Fibroblast of skin of right quadriceps (primary cell): ENCODE measurements at places on chromosomes 7 and 10.

- peak; percentile 80 for DNase-seq
These were observed 160.2 kb downstream of the ARHGAP12 start for GRCh38 chr10:31768467-31768866.

GRCh38 chr10:59700709-59701108 lies 8.9 kb downstream of the SLC16A9 start:
- DNase-seq: no peak

- no peak for DNase-seq
These were observed 923.6 kb downstream of the GATA3 start for GRCh38 chr10:8978100-8978499.

DNA sequence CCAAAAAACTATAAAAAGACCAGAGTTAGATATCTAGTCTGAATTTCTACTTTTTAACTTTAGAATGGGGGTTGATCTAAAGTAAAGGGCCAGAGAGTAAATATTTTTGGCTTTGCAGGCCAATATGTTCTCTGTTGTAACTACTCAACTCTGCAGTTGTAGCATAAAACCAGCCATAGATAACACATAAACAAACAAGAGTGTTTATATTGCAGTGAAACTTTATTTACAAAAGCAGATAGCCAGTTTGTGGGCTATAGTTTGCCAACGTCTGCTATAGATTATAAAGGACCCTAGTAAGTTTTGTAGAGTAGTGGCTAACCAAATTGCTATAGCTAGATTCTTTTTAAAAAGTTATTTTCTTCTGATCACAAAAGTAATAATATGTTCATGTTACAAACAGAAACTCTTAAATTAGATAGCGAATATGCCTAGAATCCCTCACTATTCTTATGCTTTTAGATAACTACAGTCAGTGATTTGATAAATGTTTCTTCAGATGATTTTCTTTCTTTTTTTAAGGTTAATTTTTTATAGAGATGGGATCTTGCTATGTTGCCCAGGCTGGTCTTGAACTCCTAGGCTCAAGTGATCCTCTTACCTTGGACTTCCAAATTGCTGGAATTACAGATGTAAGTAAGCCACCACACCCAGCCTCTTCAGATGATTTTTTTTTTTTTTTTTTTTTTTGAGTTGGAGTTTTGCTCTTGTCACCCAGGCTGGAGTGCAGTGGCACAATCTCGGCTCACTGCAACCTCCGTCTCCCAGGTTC lies 23.6 kb upstream of the HBP1 start:
- DNase-seq: no peak

- DNase-seq: no peak
These were observed 461.3 kb downstream of the PAXIP1 start for GRCh38 chr7:154541606-154542005.

DNA sequence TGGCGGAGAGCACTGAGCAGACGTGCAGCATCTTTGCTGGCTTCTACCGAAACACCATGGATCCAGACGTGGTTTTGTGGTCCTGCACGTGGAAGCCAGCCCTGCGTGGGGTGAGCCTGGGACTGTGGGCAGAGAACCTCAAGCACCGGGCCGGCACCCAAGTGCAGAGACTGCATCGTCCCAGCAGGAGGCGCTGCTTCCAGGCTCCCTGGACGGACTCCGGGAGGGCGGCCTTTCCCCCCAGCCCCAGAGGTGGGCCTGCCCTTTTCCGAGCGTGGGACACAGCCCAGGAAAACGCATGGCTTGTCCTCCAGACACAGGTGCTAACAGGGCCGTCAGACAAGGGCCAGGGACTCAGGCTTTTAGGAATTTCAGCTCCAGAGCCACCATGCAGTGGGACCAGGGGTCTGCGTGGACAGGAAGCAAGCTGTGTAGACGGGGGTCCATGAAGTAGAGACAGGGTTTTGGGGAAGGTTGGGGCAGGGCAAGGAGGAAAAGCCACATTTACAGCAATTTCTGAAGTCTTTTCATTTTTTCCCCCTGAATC lies 303.9 kb downstream of the WDR37 start:
- no peak for DNase-seq

DNA sequence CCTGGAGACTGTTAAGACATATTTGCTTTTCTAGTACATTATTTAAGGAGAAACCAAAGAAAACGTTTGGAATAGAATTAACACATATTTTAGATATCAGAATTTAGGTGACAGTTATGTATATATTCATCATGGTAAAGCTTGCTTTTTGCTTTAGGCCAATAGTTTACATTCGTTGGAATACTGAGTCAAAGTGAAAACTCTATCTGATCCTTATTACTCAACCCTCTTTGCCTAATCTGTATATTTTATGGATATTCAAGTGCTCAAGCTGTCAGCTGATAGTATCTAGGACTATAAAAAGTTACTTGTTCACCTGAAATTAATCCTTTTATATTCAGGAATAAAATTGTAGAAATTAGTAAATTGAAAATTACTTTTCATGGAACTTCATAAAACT lies 61.1 kb downstream of the VPS50 start:
- no peak for DNase-seq

DNA sequence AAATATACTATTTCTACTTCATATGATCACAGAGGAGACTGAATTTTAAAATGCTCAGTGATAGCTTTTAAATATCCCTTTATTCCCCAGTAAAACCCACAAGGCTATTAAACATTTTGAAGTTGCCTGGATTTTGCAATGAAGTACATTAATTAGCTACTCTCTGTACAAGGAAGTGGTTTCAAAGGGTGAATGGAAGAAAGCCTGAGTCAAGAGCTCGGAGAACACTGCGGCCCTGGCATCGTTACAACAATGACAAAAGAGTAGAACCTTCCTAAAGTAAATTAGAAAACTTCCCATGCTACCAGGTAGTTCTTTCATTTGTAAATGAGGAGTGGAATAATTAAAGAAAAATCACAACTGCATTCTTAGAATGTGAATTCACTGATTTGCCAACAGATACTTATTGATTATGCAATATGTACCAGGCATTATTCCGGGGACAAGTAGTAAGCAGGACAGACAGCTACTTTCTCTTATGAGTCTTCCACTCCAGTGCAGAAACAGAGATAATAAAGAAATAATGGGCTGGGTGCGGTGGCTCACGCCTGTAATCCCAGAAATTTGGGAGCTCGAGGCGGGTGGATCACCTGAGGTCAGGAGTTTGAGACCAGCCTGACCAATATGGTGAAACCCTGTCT lies 63.0 kb downstream of the ZNF22 start:
- no peak for DNase-seq

- no peak for DNase-seq
These were observed 85.0 kb downstream of the UNCX start for GRCh38 chr7:1317646-1318045.

DNA sequence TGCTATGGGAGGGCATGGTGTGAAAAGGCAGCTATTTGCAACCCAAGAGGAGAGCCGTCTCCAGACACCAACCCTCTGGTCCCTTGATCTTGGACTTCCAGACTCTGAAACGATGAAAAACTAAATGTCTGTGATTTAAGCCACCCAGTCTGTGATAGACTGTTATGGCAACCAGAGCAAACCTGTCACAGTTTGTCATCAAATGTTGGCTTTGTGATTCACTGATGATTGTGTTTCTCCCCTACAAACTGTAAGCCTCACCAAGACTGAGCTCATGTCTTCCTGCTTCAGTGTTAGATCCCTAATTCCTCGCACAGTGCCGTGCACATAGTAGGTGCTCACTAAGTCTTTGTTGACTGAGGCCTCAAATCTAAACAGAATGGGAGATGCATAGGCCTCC lies 224.6 kb upstream of the PITRM1 start:
- peak; percentile 15 for DNase-seq

DNA sequence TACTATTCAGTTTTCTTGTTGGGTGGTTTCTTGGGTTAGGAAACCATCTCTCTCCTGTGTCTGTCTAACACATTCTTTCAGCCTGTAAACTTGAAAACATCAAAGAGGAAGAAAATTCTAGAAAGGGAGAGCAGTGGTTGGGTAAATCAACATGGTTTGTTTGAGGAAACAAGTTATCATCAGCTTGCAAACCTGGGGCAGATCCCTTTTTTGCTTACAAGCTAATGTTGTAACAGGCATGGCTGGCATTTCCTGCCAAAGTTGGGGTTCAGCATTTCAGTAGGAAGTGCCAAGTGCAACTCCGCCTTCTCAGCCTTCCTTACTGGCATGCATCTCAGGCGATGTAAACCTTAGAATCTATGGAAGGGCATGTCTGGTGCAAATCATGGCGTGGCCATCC lies 112.6 kb downstream of the EEPD1 start:
- DNase-seq: peak; percentile 22

DNA sequence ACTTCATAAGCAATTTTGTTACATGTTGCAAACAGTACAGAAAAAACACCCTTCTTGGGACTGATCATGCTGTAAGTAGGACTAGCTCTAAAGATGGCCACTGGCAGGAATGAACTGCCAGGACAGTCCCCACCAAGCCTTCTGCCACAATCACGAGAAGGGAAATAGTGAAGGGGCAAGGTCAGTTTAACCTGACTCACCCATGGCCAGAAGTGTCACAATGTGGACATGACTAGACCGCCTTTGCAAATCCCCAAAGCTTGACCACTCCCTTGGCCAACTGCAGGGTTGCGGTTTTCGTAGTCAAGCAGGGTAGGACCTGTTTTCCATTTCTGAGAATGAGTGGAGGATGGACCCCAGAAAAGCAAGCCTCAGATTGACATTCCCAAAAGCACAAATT lies 19.4 kb upstream of the FRAT2 start:
- no peak for DNase-seq

DNA sequence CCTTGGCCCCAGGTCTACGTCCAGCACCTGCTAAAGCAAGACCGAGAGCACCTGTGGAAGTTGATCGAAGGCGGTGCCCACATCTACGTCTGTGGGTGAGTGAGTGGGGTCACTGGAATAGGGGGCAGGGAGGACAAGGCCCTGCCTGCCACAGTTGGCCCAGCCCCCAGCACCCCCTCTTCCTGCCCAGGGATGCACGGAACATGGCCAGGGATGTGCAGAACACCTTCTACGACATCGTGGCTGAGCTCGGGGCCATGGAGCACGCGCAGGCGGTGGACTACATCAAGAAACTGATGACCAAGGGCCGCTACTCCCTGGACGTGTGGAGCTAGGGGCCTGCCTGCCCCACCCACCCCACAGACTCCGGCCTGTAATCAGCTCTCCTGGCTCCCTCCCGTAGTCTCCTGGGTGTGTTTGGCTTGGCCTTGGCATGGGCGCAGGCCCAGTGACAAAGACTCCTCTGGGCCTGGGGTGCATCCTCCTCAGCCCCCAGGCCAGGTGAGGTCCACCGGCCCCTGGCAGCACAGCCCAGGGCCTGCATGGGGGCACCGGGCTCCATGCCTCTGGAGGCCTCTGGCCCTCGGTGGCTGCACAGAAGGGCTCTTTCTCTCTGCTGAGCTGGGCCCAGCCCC lies 8.1 kb downstream of the TMEM120A start:
- DNase-seq: no peak

DNA sequence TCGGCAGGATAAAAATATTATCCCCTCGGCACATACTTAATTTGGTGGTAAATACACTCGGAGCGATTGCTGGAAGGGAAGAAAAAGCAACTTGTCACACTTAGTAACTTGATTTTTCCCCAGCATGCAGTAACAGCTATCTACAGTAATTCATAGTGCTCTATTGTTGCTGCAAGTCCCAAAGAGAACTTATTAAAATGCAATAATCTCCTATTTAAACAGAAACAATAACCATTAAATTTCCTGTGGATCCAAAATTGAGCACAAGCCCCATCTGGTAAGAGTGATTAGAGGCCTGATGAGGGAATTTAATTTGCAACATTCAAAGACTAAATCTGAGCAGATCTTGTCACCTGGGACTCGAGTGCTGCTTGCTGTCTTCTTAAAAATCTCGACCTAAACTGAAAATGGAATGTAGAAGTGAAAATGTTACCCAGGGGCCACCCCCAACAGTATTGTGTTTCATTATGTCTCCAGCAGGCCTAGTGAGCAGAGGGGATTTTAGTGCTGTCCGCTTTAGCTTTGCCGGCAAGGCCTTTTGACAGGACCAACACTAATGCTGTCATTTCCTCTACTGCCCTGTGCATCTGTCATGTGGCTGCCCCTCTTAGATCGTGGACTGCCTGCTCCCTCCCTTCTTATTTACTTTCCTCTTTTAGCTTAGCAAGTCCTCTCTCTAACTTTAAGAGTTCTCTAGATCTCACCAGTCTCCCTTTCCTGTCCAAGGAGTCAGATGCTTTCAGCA lies 639.7 kb downstream of the AUTS2 start:
- DNase-seq: no peak

- peak; percentile 50 for DNase-seq
These were observed 92.1 kb downstream of the CABCOCO1 start for GRCh38 chr10:61754587-61755550.

DNA sequence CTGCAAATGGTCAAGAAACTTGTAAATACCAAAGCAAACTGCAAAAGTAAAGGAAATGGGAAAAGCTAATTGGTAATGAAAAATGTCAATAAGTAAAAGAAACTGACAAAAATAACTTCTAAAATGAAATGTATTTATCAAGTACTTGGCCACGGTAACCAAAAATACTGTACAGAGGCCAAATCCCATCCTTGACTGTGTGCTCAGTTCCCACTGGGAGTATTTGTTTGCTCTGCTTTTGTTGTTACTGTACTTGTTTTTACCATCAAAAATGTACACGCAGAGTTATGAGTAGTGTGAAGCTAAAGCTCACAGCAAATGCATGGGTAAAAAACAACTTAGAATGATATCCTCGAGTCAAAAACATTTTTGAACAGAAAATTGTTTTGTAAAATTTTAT lies 31.1 kb downstream of the ENKUR start:
- no peak for DNase-seq

- DNase-seq: peak; percentile 38
These were observed 1.9 kb downstream of the INA start for GRCh38 chr10:103278862-103279298.

GRCh38 chr10:5465976-5466450 lies 33.4 kb downstream of the CALML5 start:
- no peak for DNase-seq

DNA sequence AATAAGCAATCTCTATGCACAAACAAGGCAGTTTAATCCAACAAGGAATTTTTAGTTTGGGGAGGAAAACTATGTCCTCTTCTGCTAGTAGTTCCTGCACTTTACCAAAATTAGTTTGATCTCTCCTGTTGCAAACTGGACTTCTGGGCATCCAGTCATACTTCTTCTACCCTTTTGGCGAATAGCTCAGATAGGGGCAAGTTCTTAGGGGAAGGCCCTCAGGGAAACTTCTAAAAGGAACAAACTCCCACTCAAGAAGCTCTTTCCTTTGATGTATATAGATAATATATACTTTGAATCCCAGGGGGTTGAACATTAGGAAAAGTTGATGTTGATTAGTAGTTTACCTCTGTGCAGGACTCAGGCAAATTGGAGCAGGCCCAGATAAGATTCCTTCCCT lies 21.5 kb upstream of the PPP1R17 start:
- DNase-seq: no peak

- DNase-seq: peak; percentile 57
These were observed 125.5 kb downstream of the FAM204A start for GRCh38 chr10:118216571-118217170.

DNA sequence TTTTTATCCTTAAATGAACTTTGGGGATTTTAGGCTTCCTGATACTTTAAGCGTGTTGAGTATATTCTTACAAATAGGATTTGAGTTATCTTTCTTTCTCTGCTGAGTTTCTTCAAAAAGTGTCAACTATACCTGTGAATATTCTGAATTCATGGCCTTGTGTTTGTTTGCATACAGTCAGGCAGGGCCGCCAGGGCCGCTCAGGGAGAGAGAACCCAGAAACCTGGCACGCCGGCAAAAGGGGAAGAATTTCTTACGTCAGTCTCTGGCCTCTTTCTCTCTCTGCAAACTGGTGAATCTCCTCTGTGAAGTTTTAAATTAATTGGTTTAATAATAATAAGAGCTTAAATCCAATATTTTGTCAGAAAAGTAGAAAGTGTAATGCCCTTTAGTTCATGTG lies 29.3 kb upstream of the BNIP3 start:
- no peak for DNase-seq

GRCh38 chr10:71713135-71714030 lies 6.2 kb downstream of the C10orf105 start:
- peak; percentile 64 for DNase-seq
